ENCODE measurements at places on chromosomes 1 and 21.
A peak's percentile ranks its signal among the peaks of the same experiment; 100 is the strongest.

DNA sequence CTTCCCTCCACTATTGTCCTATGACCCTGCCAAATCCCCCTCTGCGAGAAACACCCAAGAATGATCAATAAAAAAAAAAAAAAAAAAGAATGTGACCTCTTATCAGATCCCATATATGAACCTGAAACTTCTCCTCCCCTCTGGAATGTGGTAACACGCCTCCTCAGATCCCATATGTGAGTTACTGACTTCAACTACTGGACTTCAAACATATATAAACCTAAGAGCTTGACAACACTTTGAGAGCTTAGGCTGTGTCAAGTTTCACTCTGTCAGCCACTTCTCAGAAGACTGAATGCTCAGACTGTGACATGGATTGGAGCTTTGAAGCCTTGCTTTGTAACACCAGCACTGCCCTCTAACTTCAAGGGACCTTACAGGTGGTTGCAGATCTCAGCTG, 148.4 kb downstream of the COP1 start:
- no peak for DNase-seq

DNA sequence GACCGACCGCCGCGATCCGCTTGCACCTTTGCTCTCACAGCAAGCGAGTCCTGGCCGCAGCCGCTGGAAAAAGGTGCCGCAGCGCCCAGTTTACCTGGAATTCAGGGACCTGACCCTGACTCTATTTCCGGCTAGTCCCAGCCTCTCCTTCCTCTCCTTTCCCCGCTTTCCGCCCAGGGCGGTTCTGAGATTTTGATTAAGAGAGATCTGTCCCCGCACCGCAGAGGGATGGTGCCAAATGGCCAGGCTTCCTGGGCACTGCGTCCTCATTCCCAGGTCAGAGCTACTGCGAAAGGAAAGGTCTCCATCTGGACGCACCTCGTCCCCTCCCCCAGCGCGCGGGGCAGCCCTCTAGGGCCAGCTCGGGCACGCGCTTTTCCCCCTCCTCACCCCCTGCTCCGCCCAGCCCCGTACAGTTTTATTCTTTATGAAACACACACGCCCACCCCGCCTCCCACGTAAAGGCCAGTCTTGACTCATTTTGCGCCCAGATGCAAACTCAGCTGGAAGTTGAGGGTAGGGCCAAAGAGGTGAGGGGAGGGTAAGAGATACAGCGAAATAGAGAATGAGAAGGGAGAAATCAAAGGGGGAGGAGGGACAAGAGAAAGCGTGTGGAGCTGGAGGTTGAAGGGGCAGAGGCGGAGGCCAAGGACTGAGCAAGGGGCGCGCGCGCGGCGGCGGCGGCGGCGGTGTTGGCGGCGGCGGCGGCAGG, 411.8 kb upstream of the ESRRG start:
- DNase-seq, result no peak

DNA sequence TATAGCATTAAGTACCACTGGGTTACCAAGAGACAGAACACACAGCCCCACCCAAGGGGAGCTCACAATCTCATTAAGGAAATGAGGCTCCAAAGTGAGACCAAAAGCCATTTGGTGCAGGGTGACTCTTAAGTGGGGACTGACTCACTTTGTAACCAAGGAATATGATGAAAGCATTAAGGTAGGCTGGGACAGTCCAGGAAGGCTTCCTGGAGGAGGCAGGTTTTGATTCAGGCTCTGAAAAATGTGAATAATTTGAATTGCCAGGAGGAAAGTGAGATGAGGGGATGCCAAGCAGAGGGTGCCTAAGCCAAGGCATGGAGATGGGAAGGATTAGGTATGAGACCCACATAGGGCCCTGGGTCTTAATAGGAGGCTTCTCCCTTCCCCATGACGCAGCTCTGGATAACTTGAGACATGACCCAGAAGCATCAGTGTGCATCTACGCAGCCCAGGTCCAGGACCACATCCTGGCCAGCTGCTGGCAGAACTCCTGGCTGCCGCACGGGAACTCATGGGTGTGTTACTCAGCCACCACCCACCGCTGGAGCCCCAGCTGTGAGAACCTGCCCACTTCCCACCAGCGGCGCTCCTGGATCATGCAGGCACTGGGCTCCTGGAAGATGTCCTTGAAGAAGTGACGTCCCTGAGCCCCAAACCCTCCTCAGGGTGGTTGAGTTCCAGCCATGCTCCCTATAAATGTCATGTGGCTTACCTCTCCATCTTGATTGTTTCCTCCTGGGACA, 5.9 kb upstream of the TTC4 start:
- DNase-seq, result no peak

DNA sequence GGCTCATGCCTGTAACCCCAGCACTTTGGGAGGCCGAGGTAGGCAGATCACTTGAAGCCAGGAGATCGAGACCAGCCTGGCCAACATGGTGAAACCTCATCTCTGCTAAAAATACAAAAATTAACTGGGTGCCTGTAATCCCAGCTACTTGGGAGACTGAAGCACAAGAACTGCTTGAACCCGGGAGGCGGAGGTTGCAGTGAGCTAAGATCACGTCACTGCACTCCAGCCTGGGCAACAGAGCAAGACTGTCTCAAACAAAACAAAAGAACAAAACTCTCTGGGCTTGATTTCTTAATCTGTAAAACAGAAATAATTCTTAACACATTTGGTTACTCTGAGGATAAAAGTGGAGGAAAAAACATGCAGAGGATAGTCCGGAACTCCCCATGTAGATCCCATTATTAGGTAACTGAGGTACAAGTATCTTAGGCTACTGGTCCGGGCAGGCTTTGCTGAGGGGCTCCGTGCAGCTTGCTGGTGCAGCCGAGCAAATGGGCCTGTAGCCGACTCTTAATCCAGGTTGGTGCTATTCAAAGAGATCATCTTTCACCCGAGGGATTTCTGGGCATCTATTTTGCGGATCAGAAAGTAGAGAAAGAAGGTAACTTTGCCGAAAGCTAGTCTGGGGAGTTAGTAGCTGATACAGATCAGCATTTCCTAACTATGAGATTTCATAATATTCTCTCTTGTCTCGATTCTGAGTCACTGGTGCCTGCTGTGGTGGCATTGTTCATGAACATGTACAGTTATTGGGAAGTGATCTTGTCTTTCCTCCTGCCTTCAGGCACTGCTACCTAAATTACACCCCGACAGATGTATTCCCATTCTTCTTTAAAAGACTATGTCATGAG, 56.8 kb downstream of the NFIA start:
- DNase-seq, result peak; percentile 65

GRCh38 chr21:43684424-43684823, 25.1 kb downstream of the RRP1B start:
- no peak for DNase-seq

- no peak for DNase-seq
Observed at GRCh38 chr1:8462371-8462892, 144.5 kb downstream of the SLC45A1 start.

DNA sequence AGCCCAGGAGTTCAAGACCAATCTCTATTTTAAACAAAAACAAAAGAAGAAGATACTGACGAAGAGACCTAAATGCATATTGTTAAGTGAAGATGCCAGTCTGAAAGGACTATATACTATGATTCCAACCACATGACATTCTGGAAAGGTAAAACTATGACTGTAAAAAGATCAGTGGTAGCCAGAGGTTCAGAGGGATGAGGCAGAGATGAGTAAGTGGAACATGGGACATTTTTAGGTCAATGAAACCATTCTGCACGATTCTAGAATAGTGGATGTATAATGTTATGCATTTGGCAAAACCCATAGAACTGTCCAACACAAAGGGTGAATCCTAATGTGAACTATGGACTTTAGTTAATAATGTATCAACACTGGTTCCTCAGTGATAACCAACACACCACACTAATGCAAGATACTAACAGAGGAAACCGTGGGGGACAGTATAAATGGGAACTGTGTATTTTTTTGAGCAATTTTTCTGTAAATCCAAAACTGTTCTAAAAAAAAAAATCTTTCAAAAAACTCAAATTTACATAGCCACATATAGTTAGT, 8.2 kb downstream of the RC3H1 start:
- DNase-seq, result no peak

GRCh38 chr1:32612189-32612881, 38.0 kb downstream of the ZBTB8OS start:
- no peak for DNase-seq

DNA sequence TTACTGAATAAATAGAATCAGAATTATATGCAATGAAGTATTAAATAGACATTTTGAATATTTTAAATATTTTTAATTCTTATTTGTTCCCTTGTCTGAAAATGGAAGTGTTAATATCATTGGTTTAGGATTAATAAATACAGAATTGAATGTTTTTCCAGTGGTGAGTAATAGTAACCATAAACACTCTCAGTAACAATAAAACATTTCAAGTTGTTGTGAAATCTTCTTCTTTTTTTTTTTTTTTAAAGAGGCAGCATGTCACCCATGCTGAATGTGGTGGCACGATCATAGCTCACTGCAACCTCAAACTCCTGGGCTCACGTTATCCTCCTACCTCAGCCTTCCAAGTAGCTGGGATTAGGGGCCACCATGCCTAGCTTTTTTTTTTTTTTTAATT, 86.2 kb upstream of the ZBTB18 start:
- no peak for DNase-seq

- no peak for DNase-seq
Observed at GRCh38 chr21:43209575-43210453, 41.0 kb downstream of the CRYAA start.

DNA sequence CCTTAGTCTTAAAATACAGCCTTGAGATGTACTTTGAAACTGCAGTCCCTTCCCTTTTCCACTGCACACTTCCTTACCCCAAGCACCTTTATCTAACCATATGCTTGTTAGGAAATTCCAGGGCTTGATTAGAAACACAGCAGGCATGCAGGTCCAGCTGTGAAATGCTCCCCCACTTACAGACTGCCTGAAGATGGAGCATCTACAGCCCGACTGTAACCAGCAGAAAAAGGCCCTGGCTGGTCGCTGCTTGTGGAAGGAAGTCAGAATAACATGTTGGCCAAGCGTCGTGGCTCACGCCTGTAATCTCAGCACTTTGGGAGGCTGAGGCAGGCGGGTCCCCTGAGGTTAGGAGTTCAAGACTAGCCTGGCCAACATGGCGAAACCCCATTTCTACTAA, 37.2 kb downstream of the VN1R5 start:
- no peak for DNase-seq

GRCh38 chr1:197062692-197063091, 4.4 kb downstream of the F13B start:
- no peak for DNase-seq

- no peak for DNase-seq
Observed at GRCh38 chr1:155607708-155608107, 2.3 kb upstream of the MSTO1 start.

DNA sequence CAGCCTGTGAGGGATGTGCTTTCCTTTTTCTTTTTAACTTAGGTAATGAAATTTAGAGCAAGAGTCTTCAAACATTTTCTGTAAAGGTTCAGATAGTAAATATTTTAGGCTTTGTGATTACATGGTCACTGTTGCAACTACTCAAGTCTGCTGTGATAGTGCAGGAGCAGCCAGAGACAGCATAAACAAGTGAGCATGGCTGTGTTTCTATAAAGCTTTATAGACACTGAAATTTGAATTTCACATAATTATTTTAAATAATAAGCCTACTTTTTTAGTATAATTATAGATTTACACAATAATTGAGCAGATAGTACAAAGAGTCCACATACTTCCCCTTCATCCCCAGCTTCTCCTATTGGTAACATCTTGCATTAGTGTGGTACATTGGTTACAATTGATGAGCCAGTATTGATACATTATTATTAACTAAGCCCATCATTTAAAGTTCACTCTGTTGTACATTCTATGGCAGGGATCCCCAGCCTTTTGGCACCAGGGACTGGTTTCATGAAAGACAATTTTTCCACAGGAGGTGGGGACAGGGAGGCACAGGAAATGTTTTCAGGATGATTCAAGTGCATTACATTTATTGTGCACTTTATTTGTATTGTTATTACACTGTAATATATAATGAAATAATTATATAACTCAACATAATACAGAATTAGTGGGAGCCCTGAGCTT, 3.0 kb downstream of the ATF6 start:
- DNase-seq, result no peak

DNA sequence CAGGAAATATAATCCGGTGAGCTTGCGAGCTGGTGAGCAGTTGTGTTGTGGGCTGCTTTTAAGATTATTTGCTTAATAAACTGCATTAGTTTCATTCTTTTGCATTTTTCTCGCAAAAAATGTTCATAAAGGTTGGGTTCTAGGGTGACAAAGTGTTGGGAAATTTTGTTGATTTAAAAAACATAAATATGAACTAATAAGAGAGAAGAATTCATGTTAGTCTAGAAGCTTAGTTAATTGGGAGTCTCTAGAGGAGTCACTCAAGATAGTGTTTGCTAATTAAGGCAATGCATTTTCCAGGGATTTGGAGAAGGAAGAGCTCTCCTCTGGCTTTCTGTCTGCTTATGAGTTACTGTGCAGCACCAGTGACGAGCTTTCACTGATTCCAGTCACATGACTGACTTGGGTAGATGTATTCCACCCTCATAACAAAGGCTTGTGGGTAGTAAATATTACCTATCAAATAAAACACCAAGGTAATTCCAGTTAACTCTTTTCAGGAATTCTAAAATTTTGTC, 417.0 kb downstream of the PTBP2 start:
- no peak for DNase-seq

DNA sequence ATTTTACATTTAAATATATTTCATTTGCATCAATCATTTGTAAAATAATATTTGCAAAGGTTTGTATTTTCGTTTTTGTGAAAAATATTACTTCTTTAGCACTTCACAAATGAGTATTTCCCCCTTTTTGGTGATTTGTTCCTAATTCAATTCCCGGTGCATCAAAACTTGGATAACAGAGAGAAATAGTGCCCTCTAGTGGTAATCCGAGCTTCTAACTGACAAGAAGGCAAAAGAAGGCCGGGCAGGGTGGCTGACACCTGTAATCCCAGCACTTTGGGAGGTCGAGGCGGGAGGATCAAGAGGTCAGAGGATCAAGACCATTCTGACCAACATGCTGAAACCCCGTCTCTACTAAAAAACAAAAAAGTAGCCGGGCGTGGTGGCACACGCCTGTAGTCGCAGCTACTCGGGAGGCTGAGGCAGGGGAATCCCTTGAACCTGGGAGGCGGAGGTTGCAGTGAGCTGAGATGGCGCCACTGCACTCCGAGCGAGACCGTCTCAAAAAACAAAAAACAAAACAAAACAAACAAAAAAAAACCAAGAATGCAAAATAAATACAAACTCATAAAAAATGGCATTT, 137.7 kb downstream of the COL11A1 start:
- DNase-seq, result peak; percentile 73

DNA sequence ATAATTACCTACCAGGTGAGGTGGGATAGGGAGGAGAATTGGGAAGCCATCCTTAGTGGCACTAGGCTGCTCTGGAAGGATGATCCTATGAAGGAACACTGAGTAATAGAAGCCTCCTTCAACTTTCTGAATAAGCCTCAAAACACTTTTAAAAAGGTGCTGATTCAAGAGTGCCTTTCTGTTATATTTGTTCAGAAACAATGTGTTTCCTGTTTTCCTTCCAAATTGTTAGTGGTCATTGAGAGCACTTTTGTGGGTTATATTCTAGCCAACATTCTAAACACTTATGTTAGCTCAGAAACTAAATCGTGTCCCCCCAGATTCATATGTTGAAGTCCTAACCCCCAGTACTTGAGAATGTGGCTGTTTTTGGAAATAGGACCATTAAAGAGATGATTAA, 237.3 kb downstream of the TNR start:
- DNase-seq, result no peak
